BE2C (cell line): ENCODE measurements at places on chromosomes 13 and 19.

- no peak for DNase-seq
Observed at GRCh38 chr19:58217069-58217481, 11.6 kb upstream of the ZNF544 start.

- peak; percentile 33 for DNase-seq
Observed at GRCh38 chr13:39676315-39676876, 20.9 kb downstream of the COG6 start.

DNA sequence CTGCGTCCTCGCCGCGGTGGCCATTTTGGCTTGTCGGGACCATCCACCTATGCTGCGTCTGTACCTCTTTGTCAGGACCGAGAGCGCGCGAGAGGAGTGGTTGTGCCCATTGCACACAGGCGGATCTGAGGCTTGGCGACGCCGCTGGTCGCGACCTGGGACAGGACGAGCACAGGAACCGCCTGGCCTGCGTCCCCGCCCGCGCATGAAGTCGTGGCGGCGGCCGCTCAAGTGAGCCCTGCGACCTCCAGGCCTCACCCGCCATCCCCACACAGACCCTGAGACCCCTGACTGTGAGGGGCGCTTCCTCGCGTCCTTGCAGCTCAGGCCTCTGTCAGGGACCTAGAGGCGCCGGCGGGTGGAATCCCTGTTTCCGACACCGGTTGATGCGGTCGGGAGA lies 16.8 kb downstream of the ZNF586 start:
- DNase-seq: no peak

GRCh38 chr13:109794095-109794494 lies 7.7 kb upstream of the IRS2 start:
- DNase-seq: no peak

DNA sequence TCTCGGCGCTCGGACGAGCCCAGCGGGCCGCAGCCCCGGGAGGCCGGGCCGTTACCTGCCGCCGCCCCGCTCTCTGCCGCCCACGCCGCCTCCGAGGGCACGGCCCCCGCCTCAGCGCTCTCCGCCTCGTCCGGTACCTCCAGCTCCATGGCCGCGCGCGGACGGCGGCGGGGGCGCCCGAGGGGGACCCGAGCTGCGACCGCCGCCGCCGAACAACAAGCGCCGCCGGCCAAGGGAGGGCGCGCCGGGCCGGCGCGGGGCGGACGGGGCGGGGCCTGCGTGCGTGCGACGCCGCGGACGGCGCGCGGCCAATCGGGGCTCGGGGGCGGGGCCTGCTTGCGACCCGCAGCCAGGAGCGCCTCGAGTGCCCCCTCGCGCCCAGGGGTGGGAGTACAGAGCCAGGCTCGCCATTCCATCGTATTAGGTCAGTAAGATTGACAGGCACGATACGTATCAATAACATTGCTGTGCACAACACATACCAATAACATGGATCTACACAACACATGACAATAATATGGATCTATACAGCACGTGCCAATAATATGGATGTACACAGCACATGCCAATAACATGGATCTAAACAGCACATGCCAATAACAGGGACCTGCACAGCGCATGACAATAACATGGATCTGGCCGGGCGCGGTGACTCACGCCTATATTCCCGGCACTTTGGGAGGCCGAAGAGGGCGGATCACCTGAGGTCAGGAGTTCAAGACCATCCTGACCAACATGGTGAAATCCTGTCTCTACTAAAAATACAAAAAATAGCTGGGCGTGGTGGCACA lies at the start of gene PIP5K1C:
TSS of gene PIP5K1C (minus strand) at position 227 of the 791 bp plus-strand sequence. CDS start at position 149, 78 bp downstream.
- DNase-seq: peak; percentile 94

DNA sequence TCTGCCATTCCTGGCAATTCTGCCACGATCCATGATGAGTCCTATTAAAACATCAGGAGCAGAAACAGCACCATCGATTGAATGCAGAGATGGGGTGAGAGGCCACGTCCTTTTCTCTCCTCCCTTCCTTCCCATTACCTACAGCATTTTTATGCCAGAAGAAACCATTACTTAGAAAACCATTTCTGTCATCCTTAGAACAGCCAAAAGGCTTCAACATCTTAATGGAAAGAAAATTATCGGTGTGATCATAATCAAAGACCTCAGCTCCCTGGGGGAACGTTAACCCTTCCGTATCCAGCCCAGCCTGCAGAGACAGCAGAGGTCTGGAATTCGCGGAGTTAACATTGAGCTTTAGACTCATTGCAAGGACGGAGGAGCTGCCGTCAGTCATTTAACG lies 56.0 kb upstream of the SIAH3 start:
- DNase-seq: peak; percentile 14

DNA sequence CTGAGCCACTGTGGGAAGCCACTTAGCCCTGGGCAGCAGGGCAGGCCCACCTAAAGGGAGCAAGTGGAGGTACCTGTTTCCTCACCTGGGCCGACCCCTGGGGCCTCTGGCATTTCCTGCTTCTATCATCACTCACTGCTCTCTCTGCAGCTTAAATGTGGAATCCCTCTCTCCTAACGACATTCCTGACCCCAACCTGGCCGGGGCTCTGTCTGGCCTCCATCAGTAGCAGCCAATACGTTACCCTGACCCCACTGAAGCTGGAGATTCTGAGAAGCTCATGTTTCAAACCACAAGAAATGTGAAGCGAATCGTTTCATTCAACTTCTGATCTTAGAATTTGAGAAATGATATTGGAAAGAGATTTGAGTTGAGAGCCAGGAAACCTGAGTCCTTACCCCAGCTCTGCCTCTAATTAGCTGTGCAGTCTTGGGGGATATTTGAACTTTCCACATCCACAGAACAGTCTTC lies 39.9 kb downstream of the DOCK9 start:
- DNase-seq: no peak

GRCh38 chr19:41957838-41958366 lies 1.2 kb downstream of the RABAC1 start:
- DNase-seq: peak; percentile 74

- DNase-seq: no peak
Observed at GRCh38 chr19:2779121-2779740, 3.8 kb downstream of the SGTA start.

GRCh38 chr13:110177790-110178189 lies 129.2 kb downstream of the COL4A1 start:
- DNase-seq: no peak

- DNase-seq: peak; percentile 86
Observed at GRCh38 chr19:18417250-18418028, 1.8 kb upstream of the SSBP4 start.

- DNase-seq: no peak
Observed at GRCh38 chr19:7516878-7517277, 975 bp downstream of the ZNF358 start.

DNA sequence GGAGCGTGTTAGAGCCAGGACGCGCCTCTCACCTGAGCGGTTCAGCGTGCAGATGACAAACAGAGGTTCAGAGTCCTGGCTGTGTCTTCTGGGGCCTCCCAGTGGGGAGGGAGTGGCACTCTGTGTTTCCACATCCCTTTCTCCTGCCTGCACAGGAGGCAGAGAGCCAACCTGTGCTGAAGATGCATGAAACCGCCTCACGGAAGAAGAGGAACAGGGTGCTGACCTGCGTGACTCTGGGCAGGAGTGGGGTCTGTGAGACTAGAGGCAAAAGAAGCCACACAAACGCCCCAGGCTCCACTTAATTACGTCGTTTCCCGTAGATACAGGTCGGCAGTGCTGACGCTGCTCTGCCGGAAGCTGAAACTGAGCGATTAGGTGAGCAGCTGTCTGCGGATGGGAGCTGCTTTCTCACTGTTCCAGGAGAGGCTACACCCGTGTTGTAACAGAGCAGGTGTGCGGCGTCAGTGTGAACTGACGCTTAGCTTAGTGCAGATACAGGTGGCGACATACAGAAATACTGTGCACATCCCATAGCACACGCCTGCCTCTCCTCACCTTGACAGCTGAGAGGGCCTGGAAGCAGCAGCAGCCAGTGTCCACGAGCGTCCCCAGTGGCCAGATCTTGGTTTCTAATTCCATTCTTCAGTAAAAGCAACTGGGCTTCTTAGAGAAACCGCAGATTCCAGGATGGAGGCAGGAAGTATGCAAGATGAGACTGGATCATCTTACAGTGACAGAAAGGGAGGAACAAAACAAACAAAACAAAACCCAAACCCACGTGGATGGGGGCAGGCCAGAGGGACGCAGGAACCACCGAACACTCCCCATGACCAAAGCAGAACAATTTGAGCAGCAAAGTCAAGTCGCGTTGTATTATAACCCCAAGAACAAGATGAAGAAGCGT lies 37.7 kb upstream of the MCF2L start:
- peak; percentile 72 for DNase-seq

GRCh38 chr13:64849196-64849595 lies 2380.9 kb downstream of the PCDH9 start:
- DNase-seq: no peak

DNA sequence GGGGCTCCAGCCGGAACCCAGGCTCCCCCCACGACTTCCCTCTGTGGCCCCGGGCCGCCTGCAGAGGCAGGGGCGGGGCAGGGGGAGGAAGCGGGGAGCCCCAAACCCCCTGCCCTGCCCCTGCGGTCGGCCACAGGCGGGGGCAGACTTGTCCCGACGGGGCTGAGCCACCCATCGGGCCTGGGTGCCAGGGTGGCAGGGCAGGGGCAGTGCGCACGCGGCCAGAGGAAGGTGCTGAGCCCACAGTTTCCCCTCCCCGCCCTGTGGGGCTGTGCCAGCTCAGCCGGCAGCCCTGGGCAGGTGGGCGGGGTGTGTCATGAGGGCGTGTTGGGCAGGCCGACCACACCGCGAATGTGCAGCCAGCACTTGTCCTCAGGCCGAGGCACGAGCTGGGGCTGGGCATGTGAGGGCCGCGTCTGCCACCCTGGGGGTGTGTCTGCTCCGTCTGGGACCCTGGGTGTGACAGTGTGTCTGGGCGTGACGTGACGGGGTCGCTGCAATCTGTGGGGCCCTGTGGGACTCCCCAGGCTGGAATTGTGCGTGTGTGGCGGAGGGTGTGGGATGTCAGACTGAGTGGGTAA lies 17.7 kb downstream of the CCDC97 start:
- peak; percentile 53 for DNase-seq

DNA sequence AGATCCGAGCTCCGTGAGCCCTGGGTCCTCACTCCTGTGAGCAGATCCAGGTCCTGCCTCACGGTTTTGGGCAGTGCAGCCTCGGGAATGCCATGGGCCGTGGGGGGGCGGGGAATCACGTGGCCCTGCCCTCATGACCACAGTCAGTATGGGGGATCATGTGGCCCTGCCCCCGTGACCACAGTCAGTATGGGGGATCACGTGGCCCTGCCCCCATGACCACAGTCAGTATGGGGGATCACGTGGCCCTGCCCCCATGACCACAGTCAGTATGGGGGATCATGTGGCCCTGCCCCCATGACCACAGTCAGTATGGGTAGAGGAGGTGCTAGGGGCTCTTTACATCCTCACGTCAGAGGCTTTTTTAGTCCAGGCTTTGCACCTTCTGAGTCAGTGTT lies 64.3 kb upstream of the F7 start:
- no peak for DNase-seq

DNA sequence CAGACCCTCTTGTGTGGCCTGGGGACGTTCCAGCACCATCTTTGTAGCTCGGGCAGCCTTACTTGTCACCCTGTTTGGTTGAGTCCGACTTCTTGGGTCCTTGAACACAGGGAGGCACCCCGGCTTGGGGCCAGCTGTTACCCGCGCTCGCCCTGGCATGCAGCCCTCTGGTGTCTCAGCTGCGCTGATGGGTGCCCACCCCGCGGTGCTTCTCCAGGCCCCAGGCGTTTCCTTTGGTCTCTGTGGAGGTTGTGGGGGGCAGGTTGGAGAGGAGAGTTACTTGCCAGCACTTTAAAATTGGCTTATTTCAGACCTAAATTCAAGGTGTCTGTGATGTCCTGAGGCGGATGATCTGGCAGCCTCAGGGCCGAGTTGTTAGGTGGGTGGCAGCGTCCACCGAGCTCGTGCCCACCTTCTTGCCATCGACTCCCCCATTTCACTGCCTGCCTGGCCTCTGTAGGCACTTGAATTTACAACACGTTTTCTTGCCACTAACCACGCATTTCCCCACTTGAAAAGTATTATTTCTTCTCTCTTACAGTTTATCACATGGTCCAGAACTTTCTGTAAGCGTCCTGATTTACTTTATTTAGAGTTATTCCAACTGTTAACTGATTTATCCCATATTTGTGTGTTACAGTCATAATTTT lies 16.9 kb downstream of the UBAC2 start:
- DNase-seq: no peak

GRCh38 chr13:52706081-52706480 lies 33.5 kb downstream of the CNMD start:
- DNase-seq: no peak

DNA sequence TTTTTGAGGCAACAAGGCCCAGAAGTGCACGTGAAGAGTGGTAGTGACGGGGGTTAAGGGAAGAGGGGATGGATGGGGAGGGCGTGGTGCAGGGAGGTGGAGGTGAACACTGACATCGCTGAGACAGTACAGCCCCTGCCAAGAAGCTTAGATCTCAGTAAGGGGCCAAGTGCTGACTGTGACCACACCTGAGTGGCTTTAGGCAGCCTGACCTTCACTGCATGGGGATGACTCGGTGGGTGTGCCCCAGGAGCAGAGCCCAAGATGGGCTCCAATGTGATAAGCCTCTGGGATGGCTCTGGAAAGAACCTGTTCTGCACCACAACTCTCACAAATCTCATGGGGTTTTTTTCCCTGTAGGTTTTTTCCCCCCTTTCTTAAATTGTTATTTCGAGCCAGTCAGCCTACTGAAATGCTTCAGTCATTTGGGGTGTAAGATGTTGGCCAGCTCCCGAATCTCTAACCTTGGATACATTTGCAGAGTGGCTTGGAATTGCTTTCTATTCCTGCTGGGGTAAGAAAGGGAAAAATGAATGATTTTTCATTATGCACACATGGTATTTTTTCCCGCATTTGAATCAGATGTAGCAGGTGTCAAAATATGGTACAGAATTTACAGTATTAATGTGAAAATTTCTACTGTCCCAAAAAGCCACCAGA lies 165.0 kb downstream of the TM9SF2 start:
- no peak for DNase-seq

GRCh38 chr19:10782795-10783194 lies 53.2 kb downstream of the TMED1 start:
- DNase-seq: no peak

GRCh38 chr13:85332615-85333014 lies 466.6 kb downstream of the SLITRK6 start:
- no peak for DNase-seq

GRCh38 chr13:44347949-44348348 lies 25.7 kb upstream of the SERP2 start:
- DNase-seq: no peak

GRCh38 chr19:44401139-44402115 lies at the start of gene ZNF285:
ZNF285 (minus strand) TSS chr19:44401608; CDS start chr19:44397213, 4,395 bp downstream.
- DNase-seq: peak; percentile 96

GRCh38 chr19:1324806-1325567 lies 39.3 kb downstream of the EFNA2 start:
- DNase-seq: peak; percentile 47
